ENCODE measurements at places on chromosomes 16 and 17.
A peak's percentile ranks its signal among the peaks of the same experiment; 100 is the strongest.

DNA sequence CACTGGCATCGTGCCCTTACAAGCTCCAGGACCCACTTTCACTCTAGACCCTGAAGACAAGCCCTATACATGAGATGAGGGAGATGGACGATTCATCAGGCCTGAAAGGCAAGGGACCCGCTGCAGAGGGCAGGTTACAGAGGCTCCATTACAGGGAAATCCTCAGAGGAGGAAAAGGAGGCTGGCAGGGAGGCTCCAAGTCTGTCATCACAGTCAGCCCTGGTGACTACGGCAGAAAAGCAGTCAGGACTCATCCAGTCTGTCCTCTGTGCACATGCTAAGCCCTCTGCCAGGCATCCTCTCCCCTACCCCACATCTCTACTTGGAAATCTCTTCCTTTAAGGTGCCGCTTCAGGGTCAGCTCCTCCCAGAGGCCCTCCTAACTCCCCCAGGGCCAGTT, 197.7 kb upstream of the CDH5 start:
- DNase-seq, result no peak

- DNase-seq, result no peak
These were observed 12.3 kb upstream of the MC1R start for GRCh38 chr16:89906140-89907025.

DNA sequence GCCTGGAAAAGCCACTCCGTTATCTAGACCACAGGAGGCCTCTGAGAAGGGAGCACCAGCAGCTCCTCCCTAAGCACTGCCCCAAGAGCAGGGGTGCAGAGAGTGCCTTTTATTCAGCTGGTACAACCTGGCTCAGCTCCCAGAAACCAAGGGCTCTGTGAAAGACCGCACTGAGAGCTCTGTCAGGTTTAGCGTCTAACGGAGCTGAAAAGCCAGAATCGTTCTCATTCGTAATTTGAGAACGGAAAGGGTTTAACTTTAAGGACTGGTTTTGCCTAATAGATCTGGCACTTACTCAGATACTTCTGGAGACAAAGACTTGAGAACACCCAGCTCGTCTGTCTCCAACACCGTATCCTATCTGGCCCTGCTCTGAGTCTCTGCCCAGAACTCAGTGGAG, 13.5 kb downstream of the MPG start:
- no peak for DNase-seq

GRCh38 chr17:47278561-47278960, 24.9 kb downstream of the ITGB3 start:
- DNase-seq, result no peak

DNA sequence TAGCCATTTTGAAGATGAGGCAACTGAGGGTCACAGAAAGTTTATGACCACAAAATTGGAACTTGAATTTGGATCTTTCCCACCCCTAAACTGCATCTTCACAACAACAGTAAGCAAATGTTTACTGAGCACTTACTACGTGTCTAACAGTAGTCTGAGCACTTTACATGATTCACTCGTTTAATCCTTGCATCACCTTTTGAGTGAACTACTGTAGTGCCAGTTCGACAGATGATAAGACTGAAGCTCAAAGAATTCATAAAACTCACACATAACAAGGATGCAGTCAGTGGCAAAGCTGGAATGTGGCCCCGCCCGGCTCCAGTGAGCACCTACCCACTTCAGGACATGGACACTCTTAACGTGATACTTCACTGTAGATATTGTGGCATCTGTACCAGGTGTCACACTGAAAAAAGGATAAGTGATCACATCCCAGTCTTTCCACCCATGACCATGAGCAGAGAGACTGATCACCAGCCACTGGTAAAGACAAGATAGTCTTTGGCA, 36.0 kb upstream of the HLF start:
- no peak for DNase-seq

DNA sequence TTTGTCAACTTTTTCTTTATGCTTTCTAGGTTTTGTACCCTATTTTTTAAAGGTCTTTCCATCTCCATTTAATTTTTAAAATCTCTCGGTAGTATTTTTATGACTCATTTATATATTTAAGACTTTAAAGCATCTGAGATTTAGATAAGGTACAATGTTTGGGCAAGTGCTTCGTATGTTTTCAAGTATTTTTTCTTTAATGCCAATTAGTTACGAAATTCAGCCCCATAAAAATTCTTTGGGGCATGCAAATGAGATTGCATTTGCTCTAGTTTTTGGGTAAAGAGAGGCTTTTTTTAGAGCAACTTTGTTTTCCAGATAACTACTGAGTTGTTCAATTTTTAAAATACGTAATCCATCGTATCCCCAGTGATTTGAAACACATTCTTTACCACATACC, 65.3 kb upstream of the CRHR1 start:
- no peak for DNase-seq

- DNase-seq, result no peak
These were observed 116.5 kb downstream of the ANKFN1 start for GRCh38 chr17:56269556-56270389.

DNA sequence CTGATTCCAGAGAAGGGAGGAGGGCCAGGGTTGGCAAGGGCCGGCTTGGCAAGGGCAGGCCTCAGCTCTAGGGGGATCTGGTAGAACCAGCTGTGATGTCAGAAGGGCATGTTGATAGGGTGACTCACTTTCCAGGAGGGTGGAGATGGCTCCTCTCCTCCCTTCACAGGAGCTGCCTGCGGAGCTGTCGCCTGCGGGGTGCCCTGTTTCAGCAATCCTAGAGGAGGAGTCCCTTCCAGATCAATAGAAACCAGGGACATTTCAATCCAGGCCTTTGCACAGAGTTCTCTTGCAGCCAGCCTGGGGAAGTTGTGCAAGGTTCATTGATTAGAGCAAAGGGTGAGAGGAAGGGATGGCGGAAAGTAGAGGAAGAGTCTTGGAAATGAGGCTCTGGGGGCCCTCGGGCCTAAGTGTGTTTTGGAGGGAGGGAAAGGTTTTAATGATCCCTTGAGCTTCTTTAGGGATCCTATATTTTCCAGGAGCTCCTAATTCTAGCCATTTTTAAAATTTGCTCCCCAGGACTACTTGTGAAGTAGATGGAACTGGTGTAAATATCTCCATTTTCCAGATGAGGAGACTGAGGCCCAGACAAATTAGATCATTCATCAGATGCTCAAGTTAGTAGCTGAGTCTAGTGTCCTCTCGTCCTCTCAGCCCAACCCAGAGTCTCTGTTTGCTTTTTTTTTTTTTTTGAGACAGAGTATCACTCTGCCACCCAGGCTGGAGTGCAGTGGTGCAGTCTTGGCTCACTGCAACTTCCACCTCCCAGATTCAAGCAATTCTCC, 24.8 kb upstream of the CSNK2A2 start:
- peak; percentile 65 for DNase-seq

DNA sequence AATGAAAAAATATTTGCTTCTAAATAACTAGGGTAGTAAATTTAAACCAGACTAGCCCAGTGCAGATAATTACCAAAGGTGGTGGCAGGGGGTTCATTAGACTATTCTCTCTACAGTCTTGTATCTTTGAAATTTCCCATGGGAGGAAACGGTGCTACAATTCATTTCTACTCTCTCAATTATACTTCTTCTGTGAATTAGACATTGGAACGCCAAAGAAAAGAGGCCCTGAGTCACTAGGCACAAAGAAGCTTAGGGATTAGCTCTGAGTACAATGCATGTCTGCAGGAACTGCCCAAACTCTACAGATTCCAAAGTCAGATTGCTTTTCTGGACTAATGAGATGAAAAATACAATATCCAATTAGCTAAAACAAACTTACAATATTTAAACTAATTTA, 30.7 kb upstream of the ARL6IP1 start:
- no peak for DNase-seq

GRCh38 chr17:28896491-28896883, 1.0 kb downstream of the FLOT2 start:
- no peak for DNase-seq

GRCh38 chr16:68902969-68903345, 59.6 kb downstream of the TANGO6 start:
- no peak for DNase-seq

GRCh38 chr16:55465077-55465896, 13.7 kb upstream of the MMP2 start:
- peak; percentile 64 for DNase-seq

DNA sequence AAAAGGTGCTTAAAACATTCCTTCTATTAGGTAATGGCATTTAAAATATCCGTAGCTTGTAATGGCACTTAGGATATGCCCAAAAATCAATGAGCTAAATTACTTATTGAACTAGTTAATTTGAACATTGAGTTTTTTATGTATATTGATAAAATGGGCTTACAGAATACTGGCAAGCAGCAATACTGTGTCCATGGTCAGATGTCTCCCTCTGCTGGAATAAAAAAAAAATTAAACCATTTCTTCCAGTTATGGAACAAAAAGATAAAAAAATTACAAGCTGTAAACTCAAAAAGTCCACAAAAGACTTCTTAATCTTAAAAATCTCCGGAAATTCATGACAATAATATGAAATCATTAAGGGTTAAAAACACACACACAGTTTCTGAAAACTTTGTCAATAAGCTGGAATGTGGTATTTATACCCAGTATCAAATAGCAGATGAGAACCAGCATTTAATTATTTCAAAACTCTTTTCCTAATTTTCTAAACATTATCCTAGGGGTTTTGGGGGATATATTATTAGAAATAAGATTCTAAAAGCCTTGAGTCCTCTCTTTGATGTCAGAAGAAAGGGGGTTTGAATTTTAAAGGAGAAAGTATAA, 21.5 kb upstream of the PSMD7 start:
- peak; percentile 13 for DNase-seq

DNA sequence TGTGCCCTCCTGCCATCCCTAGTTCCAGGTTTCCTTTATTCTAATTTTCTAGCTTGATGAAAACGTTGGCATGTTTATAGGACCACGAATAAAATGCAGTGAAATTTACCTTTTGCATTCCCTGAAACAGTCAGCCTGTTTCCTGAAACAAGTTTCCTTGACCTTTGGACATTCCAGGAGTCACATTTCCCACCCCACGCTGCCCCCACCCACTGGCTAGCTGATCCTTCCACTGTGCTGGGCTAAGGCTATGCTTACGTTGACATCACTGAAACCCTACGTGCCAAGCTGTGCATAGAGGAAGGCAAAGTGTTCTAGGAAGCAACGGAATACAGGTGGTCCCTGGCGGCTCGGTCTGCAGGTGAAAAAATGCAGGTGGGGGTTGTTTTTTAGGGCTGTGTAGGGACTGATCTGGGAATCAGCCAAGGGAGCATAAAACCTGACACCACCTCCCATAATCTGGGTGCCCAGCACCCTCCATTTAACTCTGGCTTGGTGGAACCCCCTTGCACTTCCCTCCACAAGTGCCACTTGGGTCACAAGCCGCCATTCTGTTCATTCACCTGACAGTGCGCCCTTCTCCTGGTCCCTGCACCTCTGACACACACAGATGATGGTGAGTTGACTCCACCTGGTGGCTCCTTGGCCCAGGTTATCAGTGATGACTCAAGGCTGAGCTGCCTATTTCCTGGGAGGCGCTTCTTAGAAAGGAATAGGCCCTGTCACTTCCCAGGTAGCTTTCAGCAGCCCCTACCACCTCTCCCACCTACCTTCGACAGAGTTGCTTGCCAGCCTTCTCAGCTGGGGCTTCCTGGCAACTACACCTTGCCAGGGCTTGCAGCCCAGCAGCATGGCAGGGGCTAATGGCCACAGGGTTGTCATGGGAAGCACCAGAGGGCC, 83.7 kb downstream of the N4BP1 start:
- DNase-seq, result peak; percentile 66

DNA sequence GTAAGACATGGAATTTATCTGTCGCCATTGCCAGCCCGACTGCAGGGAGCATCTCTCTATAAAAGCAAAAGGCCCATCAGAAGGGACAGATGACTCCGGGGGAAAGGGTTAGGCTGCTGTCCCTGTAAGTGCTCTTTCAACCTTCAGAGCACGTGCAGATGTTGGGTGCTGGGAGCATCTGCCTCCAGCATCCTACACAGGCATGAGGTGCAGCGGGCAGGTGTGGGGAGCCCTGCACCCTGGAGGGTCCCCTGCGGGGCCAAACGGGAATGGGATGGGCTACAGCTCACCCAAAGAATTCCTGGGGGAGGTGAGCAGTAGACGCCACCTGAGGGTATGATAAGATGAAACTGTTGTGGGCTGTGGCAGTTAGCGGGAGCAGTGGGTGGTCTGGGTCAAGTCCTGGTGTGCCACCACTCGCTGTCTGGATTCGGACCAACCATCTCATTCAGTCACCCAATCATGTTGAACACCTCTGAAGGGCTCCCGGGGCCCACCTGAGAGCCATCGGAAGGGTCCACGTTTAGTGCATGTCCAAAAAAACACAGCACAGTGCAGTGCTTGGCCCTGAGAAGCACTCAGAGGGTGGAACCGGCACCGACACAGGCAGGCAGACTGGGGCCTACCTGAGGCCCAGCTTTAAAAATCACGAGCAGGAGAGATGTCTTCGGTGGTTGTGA, 3.8 kb downstream of the SMCR8 start:
- DNase-seq, result no peak

- DNase-seq, result no peak
These were observed 30.3 kb downstream of the ARSG start for GRCh38 chr17:68321556-68321954.

GRCh38 chr16:13863075-13863765, 56.7 kb upstream of the ERCC4 start:
- DNase-seq, result no peak

DNA sequence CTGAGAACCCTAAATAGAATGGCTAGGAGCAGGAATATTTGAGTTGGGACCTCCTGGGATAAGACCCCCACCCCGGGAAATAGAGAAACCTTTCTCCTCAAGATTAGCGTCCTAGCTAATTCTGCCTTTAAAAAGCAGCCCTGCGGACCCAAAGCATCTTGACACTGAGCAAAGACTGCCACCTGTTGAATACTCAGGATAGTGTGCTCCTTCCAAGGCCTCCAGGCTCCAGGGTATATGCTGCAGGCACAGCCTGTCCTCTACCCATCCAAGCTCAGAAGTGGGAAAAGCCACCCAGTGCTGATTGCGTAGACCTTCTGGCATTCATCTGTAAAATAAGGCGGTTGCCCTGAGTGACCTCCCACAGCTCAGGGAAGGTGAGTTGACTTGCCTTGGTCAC, 456.2 kb upstream of the DYNLRB2 start:
- no peak for DNase-seq

GRCh38 chr17:34399725-34400124, 36.7 kb upstream of the CCL1 start:
- no peak for DNase-seq

DNA sequence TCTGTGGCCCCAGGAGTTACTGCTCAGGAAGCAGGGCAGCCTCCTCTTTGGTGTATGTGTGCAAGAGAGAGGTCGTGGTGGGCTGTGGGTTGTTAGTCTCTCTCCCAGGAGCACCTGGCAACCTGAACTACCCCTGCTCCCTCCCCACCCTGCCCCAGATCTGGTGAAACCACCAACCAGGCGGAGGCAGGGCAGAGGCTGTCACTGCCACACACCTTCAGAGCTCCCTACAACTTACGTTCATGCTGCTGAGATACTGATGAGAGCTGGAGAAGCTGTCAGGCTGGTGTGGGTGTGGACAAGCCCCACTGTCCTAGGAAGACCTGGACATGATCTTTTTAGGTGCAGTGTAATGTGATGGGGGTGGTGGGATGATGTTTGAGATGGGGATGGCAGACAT, 24.3 kb downstream of the GOSR2 start:
- no peak for DNase-seq

Measured in HCT116 (cell line).